ENCODE measurements at places on chromosomes 6 and 20. TPM values are rescaled to one million over a fixed set of nuclear protein-coding genes. Genes with fewer than 3 reads are reported as not detected.

SIM1 gene
- total RNA-seq, result not detected

SLC22A2 gene
- total RNA-seq, result not detected

RAET1E gene
- 0.29 TPM for total RNA-seq

MPIG6B gene
- total RNA-seq, result not detected

GRCh38 chr6:166617359-166617758 lies 9.7 kb downstream of the RPS6KA2 start:
- no peak for DNase-seq

GRCh38 chr6:35583893-35584688 lies 71.4 kb upstream of the TULP1 start:
- DNase-seq, result no peak

GRCh38 chr6:156955494-156956183 lies 178.5 kb downstream of the ARID1B start:
- DNase-seq, result no peak

DNA sequence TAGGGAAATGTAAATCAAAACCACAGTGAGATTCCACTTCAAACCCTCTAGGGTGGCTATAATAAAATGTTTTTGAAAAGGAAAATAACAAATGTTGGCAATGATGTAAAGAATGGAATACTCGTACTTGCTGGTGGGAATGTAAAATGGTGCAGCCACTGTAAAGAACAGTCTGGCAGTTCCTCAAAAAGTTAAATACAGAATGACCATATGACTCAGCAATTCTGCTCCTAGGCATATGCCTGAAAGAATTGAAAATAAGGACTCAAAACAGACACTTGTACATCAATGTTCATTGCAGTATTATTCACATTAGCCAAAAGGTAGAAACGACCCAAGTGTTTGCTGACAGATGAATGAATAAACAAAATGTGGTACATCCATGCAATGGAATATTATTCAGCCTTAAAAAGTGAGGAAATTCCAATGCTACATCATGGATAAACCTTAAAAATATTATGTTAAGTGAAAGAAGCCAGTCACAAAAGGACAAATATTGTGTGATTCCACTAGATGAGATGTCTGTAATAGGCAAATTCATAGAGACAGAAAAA lies 10.2 kb upstream of the RNF114 start:
- no peak for DNase-seq

DNA sequence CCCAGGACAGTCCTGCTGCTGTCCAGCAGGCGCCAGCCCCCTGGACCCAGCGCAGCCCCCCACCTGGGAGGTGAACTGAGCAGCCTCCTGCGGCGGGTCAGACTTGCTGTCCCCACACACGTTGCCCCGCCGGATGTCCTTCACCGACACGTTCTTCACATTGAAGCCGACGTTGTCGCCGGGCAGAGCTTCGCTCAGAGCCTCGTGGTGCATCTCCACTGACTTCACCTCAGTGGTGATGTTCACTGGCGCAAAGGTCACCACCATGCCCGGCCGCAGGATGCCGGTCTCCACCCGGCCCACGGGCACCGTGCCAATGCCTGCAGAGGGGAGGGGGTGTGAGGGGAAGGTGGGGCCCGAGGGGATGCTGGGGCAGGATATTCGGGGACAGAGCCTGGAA lies 8.5 kb downstream of the EEF1A2 start:
- no peak for DNase-seq

DNA sequence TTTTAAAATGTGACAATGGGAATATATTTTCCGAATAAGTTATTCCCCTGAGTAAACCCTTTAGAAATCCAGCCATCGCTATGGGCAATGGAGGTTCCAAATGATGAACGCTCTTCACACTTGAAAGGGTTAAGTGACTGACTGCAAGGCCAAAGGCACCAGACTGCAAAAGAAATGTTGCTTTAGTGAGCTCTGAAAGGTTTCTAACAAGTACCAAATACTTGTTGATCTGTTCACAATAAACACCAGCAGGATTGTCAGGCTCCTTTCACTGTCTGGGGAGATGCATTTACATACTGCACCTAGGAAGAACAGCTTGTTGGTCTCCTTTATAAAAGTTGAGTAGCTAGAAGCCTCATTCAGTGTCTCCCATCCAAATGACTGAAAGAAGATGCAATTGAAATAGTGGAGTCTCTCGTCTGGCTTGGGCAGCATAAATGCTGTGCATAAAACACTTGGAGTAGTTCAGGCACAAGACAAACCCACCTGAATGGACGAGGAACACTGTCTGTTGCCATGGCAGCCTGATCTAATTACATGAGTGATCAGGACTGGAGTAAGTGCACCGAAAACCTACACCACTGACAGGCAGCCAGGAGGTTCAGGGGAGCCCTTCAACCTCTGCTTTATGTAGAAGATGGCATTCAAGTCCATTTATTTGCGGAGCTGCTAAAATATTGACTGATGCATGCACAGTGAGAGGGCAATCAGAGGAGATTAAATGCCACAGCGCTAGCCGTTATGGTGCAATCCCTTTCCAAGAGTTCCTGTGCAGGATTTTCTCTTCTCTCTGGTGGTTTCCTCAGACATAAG lies 2.9 kb downstream of the ATXN1 start:
- DNase-seq, result no peak

GRCh38 chr6:75315978-75316377 lies 31.4 kb upstream of the TMEM30A start:
- DNase-seq, result no peak

DNA sequence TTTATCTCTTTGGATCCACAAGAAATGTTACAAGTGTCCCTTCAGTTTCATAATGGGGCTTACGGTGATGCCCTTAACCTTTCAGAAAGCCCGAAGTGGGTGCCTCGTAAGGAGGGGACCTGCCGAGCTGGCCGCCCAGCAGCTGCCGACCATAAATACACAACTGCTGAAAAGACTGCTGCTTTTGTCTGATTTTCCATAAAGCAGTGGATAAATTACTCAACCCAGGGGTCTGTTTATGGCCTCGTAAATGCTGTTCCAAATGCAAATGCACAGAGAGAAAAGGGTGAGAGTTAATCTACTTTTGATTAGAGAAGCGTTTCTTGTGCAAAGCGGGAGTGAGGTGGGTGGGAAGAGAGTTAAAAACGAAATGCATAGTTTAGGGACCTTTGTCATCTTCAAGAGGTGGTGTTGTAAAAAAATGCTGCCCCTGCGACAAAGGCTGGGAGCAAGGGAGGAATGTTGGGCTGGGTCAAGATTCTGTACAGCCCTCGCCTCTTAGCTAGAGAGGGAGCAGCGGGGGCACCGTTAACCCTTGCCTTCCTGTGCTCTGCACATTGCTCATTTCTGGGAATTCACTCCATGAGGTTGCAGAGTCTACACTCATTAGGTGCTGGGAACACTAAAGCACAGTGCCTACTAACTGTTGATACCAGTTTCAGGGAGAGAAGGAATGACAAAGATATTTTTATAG lies 112.0 kb upstream of the MTHFD1L start:
- no peak for DNase-seq

Measured in mesenteric fat pad (tissue), 1 donor.